Testis (tissue), 5 donors: ENCODE measurements at places on chromosomes 2 and 18. TPM values are rescaled to one million over a fixed set of nuclear protein-coding genes. Genes with fewer than 3 reads are reported as not detected.

The DSC1 gene
- 0.07 TPM for polyA plus RNA-seq

The SSB gene
- 18.0 TPM for polyA plus RNA-seq

The DCC gene
- 42.1 TPM for polyA plus RNA-seq

The CDH2 gene
- 98.6 TPM for polyA plus RNA-seq

The ARHGEF33 gene
- 16.7 TPM for polyA plus RNA-seq

The HES6 gene
- polyA plus RNA-seq: 21.3 TPM

- H3K27me3 ChIP-seq: no peaks in the 10 kb centered on the region
- H3K4me1 ChIP-seq: no peaks in the 10 kb centered on the region
- H3K4me3 ChIP-seq: no peak overlapping the region
- H3K27ac ChIP-seq: no peak overlapping the region
- no peaks in the 10 kb centered on the region for H3K36me3 ChIP-seq
Measured at GRCh38 chr2:237170020-237170419, 84.3 kb downstream of the COPS8 start.

DNA sequence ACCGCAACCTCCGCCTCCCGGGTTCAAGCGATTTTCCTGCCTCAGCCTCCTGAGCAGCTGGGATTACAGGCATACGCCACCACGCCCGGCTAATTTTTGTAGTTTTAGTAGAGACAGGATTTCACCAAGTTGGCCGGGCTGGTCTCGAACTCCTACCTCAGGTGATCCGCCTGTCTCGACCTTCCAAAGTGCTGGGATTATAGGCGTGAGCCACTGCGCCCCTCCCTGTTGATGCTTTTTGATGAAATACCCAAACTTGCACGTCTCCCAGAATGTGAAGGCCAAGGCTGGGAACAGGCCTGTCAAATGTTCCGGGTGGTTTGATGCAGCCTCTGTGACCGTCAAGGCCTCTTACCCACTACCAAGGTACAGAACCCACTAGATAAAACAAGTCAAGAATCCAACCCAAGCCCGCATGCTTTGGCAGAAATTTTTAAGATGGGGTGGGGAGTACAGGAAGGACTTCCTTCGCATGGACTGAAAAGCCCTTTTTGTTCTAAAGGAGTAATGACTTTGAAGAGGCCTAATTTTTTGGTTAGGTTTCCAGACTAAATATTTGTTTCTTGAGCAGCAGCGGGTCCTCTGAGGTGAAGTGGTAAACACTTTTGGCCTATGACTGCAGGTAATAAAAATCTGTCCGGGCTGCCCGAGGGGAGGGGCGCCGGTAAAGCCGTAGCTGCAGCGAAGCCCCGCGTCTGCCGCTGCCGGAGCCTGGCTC is 3.7 kb upstream of the EVX2 start:
- H3K4me3 ChIP-seq: no peak overlapping the region
- H3K27me3 ChIP-seq: no peaks in the 10 kb centered on the region
- peaks cover 11% of the 10 kb centered on the region for H3K4me1 ChIP-seq
- H3K27ac ChIP-seq: no peak overlapping the region

GRCh38 chr18:58363767-58364540 is 264.9 kb downstream of the ALPK2 start:
- H3K27ac ChIP-seq: no peak overlapping the region
- H3K4me1 ChIP-seq: no peaks in the 10 kb centered on the region
- no peak for DNase-seq
- H3K27me3 ChIP-seq: no peaks in the 10 kb centered on the region

- H3K27me3 ChIP-seq: no peaks in the 10 kb centered on the region
- no peak overlapping the region for H3K4me3 ChIP-seq
- no peak overlapping the region for H3K27ac ChIP-seq
Measured at GRCh38 chr2:234305846-234306245, 191.0 kb downstream of the ARL4C start.

DNA sequence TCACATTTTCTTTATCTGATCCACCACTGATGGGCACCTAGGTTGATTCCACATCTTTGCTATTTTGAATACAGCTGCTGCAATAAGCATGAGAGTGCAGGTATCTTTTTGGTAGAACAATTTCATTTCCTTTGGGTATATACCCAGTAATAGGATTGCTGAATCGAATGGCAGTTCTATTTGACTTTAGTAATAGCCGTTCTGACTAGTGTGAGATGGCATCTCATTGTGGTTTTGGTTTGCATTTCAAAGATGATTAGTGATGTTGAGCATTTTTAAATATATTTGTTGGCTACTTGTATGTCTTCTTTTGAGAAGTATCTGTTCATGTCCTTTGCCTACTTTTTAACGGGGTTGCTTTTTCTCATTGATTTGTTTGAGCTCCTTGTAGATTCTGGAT is 72.3 kb downstream of the CCDC138 start:
- no peak for DNase-seq
- H3K4me3 ChIP-seq: no peak overlapping the region
- no peaks in the 10 kb centered on the region for H3K27me3 ChIP-seq
- H3K27ac ChIP-seq: no peak overlapping the region

DNA sequence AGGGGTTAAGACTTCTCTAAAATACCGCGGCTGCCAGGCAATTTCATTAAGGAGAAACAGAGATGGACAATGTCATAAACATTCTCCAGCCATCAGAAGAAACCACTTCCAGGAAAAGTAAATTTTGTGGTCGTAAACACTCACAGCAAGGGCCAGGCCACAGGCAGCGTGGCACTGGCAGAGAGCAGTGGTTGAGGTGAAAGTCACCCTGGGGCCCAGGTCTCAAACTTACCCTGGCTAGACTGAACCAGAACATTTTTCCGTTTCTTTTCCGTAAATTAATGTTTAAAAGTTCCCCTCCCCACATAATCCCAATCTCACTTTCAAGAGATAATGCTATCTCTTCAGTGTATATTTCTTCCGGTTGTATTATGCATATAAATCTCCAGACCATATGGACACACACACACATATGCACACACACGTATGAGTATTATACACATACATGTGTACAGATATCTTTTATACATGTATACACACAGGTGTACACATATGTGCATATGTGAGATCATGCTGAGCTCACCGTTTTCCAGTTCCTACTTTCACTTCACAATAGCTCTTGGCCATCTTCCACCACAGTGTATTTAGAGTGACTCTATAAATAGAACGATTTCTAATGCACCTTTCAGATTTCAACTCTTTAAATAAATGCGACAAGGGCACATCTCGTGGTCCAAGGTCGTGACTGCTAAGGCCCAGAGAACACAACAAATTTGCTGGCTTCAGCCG is 90.1 kb downstream of the MALT1 start:
- no peak for DNase-seq
- no peak overlapping the region for H3K27ac ChIP-seq
- no peaks in the 10 kb centered on the region for H3K27me3 ChIP-seq

- H3K36me3 ChIP-seq: no peaks in the 10 kb centered on the region
- DNase-seq: no peak
- no peak overlapping the region for H3K4me3 ChIP-seq
- no peaks in the 10 kb centered on the region for H3K4me1 ChIP-seq
- H3K27me3 ChIP-seq: no peaks in the 10 kb centered on the region
Measured at GRCh38 chr2:69510204-69510603, 73.0 kb upstream of the NFU1 start.

DNA sequence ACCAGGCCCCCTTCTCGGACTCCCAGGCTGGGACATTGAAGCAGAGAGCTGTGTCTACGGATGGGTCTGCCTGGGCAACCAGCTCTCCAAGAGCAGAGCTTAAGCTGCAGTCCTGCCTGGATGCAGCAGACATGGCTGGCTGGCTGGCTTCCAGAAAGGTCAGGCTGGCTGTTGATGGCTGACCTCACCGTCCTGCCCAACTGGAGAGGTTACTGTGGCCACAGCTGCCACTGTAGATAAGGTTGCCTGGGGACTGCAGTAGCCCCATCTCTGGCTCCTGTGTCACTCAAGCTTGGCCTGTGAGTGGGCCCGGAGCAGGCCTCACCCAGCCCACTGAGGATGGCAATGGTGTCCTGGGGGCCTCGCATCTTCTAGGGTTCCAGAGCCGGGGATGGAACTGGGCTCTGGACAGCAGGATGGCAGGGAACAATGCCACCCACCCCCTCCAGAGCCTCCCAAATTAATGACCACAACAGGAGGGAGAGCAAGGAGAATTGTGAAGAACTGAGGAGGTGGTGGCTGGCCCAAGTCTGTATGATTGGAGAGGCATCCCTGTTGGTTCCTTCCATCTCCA is 37.0 kb upstream of the FOSL2 start:
- H3K27me3 ChIP-seq: no peaks in the 10 kb centered on the region
- H3K4me3 ChIP-seq: no peak overlapping the region
- peak; percentile 67 for DNase-seq
- H3K4me1 ChIP-seq: peaks cover 19% of the 10 kb centered on the region

GRCh38 chr2:38959466-38959865 is 69.8 kb downstream of the ARHGEF33 start:
- H3K27ac ChIP-seq: peak overlapping the region; percentile 69
- no peaks in the 10 kb centered on the region for H3K27me3 ChIP-seq
- peaks cover 10% of the 10 kb centered on the region for H3K4me1 ChIP-seq
- no peak for DNase-seq
- H3K4me3 ChIP-seq: peak overlapping the region; percentile 70

- H3K27ac ChIP-seq: no peak overlapping the region
- no peak overlapping the region for H3K4me3 ChIP-seq
- H3K27me3 ChIP-seq: no peaks in the 10 kb centered on the region
- DNase-seq: no peak
- H3K36me3 ChIP-seq: no peaks in the 10 kb centered on the region
Measured at GRCh38 chr2:219440388-219441256, 6.0 kb downstream of the SPEG start.

- no peak overlapping the region for H3K27ac ChIP-seq
- H3K27me3 ChIP-seq: no peaks in the 10 kb centered on the region
- no peak overlapping the region for H3K4me3 ChIP-seq
- no peaks in the 10 kb centered on the region for H3K36me3 ChIP-seq
Measured at GRCh38 chr18:55743736-55744135, 155.7 kb upstream of the TCF4 start.
